ENCODE measurements at places on chromosomes 12 and 14.

GRCh38 chr12:45490232-45490881, 239.1 kb upstream of the ARID2 start:
- DNase-seq = no peak
- no peaks in the 10 kb centered on the region for H3K36me3 ChIP-seq
- H3K4me3 ChIP-seq = no peak overlapping the region
- H3K4me1 ChIP-seq = no peaks in the 10 kb centered on the region
- no peak overlapping the region for H3K27ac ChIP-seq
- no peaks in the 10 kb centered on the region for H3K27me3 ChIP-seq

- no peaks in the 10 kb centered on the region for H3K27me3 ChIP-seq
- peak overlapping the region; percentile 76 for H3K27ac ChIP-seq
- peak; percentile 98 for DNase-seq
- H3K4me3 ChIP-seq = no peak overlapping the region
- H3K36me3 ChIP-seq = no peaks in the 10 kb centered on the region
Observed at GRCh38 chr14:72643317-72643801, 250.5 kb downstream of the DPF3 start.

DNA sequence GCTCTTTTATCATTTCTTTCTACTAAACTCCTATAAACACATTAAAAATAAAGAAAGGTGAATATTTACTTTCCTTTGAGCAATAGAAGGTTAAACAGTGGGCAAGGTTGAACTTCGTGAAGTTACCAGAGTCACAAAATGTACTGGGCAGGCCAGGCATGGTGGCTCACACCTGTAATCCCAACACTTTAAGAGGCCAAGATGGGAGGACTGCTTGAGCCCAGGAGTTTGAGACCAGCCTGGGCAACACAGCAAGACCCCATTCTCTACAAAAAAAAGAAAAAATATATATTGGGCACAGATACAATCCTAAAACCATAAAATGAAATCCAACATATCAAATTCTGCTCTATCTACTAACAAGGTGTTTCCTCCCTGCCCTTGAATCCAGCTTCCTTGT, 60.7 kb upstream of the VPS33A start:
- H3K4me3 ChIP-seq = no peak overlapping the region
- DNase-seq = no peak
- no peak overlapping the region for H3K27ac ChIP-seq
- H3K4me1 ChIP-seq = peaks cover 7% of the 10 kb centered on the region

DNA sequence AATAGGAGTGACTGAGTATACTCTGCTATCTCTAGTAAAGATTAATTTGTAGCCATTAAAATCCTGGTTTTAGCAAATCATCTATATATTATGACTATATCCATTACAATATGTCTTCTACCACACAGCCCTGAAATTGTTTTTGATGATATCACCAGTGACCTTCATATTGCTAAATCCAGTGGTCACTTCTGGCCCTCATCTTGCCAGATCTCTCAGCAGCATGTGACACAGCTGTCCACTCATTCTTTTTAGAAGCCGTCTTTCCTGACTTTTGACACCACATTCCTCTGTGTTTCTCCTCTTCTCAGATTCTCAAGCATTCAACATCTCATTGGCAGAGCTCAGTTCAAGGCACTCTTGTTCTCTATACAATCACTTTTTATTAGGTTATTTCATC, 54.9 kb downstream of the CPNE8 start:
- peak; percentile 29 for DNase-seq
- no peaks in the 10 kb centered on the region for H3K27me3 ChIP-seq
- H3K36me3 ChIP-seq = no peaks in the 10 kb centered on the region
- H3K4me3 ChIP-seq = no peak overlapping the region
- H3K27ac ChIP-seq = no peak overlapping the region
- H3K4me1 ChIP-seq = no peaks in the 10 kb centered on the region

DNA sequence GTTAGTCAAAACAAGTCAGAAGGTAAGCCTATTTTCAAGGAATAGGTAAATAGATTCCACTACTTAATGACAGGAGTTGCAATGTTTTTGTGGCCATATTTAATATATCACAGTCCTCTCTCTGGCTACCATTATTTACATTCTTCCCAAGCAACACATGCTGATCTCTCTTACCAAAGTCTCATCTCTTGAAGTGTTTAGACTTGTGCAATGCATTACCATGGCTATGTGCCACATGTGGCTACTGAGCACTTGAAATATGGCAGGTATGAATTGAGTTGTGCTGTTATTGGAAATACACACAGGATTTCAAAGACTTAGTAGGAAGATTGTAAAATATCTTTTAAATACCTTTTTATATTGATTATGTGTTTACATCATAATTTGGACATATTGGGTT, 262.4 kb upstream of the PDE3A start:
- H3K4me3 ChIP-seq = no peak overlapping the region
- no peaks in the 10 kb centered on the region for H3K4me1 ChIP-seq
- DNase-seq = peak; percentile 4
- H3K36me3 ChIP-seq = no peaks in the 10 kb centered on the region
- H3K27me3 ChIP-seq = no peaks in the 10 kb centered on the region

DNA sequence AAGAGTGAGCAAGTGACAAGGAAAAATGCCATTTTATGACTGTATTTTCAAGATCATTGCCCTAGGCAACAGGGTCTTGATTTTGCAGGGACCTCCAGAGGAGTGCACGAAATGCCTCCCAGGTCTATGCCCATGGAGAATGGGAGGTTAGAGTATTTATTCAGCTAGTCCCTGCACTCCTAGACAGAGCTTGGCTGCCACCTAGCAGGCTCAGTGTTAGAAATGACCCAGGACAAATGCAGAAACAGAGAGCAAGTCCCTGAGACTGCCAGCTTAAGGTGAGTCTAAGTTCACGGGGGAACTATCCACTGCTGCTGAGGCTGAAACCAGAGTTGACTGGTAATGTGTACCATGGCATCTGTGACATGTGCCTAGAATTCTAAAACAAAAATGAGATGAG, 506.4 kb downstream of the MED13L start:
- H3K27ac ChIP-seq = no peak overlapping the region
- DNase-seq = peak; percentile 19
- no peaks in the 10 kb centered on the region for H3K27me3 ChIP-seq
- no peaks in the 10 kb centered on the region for H3K4me1 ChIP-seq
- no peaks in the 10 kb centered on the region for H3K36me3 ChIP-seq
- no peak overlapping the region for H3K4me3 ChIP-seq
